ENCODE measurements at places on chromosomes 16 and 17.
A peak's percentile ranks its signal among the peaks of the same experiment; 100 is the strongest.

DNA sequence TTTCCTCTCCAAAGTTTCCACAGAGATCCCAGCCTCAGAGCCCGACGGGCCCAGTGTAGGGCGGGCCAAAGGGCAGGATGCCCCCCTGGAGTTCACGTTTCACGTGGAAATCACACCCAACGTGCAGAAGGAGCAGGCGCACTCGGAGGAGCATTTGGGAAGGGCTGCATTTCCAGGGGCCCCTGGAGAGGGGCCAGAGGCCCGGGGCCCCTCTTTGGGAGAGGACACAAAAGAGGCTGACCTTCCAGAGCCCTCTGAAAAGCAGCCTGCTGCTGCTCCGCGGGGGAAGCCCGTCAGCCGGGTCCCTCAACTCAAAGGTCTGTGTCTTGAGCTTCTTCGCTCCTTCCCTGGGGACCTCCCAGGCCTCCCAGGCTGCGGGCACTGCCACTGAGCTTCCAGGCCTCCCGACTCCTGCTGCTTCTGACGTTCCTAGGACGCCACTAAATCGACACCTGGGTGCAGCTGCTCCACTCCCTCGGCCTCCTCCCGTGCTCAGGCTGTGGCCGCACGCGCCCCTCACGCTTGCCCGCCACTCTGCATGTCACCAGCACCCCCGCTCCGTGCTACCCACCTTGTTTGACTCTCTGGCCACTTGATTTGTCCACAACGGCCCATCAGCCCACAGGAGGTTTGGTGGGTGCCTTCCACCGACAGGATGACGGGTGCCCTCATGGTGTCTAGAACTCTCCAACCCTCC, 15.3 kb upstream of the STH start:
- no peak for DNase-seq

DNA sequence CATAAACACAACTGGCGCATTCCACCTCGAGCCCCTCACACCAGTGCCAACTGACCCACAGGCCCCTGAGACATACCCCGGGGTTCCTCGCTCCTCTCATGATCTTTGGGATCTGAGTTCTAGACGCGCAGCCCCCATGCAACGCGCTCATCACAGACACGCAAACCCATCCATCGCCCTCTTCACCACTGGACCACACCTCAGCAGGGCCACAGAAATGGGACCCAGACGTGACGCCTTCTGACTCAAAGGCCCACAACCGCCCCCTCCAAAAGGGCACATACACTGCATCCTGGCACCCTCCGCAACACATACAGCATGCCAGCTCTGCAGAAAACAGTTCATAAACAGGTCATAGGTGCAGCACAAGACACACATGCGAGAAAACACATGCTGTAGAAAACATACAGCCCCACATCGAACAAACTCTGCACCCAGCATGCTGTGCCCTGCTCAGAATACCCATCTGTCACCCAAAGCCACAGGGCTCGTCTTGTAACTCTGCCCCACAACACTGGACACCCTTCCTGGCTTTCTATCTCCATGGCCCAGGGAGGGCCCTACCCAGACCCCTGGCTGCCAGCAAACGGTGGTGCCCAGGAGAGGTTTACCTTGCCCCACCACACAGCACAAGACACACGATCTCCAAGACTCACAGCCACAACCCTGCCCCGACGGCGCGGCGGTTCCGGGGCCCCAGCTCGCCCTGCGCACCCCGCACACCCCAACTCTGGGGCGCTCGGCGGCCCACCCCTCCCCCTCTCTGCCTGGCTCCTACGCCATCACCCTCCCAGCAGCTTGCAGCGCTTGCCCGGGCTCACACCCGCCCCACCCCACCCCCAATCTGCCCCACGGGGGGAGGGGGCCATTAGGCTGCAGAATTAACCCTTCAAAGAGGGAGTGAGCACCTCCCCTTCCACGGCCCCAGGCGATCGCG, 887 bp downstream of the ZBTB4 start:
- peak; percentile 74 for DNase-seq

DNA sequence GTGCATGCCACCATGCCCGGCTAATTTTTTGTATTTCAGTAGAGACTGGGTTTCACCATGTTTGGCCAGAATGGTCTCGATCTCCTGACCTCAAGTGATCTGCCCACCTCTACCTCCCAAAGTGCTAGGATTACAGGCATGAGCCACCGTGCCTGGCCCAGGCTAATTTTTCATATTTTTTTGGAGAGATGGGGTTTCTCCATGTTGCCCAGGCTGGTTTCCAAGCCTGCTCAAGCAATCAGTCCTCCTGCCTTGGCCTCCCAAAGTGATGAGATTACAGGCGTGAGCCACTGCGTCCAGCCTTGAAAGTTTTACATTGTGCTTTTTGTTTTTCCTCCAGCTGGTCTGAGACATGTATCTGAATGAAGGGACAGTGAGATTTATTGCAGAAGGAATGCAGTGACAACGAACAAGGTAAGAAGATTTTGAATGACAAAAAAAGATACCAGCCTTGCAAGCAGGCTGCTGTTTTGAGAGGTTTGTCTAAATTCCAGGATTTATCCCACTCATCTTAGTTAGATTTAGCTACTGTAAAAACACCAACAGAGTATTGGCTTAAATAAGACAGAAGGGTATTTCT, 3.4 kb upstream of the ENGASE start:
- no peak for DNase-seq

- peak; percentile 19 for DNase-seq
These were observed 7.1 kb upstream of the BAIAP2 start for GRCh38 chr17:81027591-81028505.

DNA sequence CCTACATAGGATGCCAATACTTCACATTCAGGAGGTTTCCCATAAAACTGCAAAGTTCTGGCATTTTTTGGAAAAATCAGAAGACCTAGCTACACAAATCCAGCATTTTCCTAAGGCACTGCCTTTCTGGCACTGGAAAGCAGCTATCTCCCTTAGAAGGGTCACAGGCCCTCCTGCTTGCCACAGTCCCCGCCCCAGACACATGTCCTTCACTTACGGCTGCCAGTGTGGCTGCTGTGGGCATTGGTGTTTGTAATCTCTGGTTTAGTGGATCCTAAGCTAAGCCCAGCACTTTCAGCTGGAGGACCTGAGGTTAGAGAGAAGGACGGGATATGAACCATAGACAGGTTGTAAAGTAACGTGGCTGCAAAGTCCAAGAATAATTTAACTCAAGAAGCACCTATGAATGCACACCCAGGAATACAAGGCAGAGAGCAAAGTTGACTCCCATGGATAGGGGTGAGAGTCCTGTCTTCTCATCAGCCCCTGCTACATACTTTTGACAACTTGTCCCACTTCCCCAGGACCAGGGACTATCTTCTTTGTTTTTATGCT, 100.0 kb downstream of the XYLT1 start:
- DNase-seq = no peak

GRCh38 chr17:78769196-78769773, 12.8 kb downstream of the CYTH1 start:
- no peak for DNase-seq

- peak; percentile 75 for DNase-seq
These were observed 10.3 kb upstream of the ZFHX3 start for GRCh38 chr16:73058221-73058615.

- no peak for DNase-seq
These were observed 644 bp upstream of the RHOT1 start for GRCh38 chr17:32141679-32142037.

GRCh38 chr17:41914358-41914766, 4.4 kb downstream of the ACLY start:
- no peak for DNase-seq

GRCh38 chr17:75723171-75723930, 2.1 kb downstream of the ITGB4 start:
- no peak for DNase-seq

- DNase-seq = peak; percentile 24
These were observed 13.1 kb downstream of the SLC22A31 start for GRCh38 chr16:89187032-89187769.

DNA sequence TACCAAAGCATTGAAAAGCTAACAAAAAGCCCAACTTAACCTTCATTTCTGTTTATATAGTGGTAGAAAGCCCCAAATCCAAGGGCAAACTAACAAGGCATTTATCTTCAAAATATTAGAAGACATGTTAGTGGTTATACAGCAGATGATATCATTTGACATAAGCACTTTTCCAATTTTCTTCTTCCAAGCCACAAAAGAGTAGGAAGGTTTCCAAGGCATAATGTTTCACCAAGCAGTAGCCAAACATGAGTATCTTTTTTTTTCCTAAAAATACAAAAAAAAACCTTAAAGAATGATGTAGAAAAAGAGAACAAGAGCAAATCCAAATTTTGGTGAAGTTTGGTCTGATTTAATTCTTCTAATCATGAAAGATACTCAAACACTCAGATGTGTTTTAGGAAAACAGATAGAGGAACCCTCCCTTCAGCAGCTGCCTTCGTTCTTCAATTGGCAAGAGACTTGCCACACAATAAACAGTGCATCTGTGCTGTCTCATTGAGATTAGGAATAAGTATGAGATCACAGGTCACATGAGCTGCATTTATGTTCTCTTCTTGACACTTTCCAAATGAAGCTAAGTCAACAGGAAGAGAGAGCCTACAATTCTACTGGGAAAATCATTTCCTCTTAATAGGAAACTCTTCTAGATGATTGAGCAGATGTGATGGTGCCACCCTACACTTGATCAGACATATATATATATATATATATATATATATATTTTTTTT, 106.7 kb downstream of the TTC19 start:
- no peak for DNase-seq

DNA sequence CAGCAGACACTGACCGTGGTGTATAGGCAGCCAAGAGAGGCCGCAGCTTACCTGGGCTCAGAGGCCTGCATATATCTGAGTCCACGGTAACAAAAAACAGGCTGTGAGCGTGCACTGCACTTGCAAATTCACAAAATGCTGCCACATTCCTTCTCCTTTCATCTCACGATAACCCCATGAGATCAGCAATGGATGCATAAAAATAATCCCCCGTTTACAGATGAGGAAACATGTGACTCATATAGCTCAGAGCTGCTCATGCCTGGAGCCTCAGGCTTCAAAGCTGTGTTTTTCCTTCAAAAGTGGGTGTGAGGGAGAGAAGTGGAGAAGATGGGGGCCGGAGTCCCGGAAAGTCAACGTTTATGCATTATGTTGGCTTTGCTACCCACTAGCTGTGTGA, 118.3 kb upstream of the FOXF1 start:
- DNase-seq = no peak

DNA sequence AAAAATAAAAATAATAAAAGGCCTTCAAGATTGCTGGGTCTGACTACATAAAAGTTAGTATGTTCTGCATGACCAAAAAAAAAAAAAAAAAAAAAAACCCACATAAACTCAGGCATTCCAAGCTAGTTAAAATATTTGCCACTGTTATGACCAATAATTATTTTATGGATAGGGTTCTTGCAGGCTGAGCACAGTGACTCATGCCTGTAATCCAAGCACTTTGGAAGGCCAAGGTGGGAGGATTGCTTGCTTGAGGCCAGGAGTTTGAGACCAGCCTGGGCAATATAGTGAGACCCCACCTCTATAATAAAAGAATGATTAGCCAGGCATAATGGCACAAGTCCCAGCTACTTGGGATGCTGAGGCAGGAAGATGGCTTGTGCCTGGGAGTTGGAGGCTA, 8.1 kb downstream of the SCNN1B start:
- DNase-seq = no peak

DNA sequence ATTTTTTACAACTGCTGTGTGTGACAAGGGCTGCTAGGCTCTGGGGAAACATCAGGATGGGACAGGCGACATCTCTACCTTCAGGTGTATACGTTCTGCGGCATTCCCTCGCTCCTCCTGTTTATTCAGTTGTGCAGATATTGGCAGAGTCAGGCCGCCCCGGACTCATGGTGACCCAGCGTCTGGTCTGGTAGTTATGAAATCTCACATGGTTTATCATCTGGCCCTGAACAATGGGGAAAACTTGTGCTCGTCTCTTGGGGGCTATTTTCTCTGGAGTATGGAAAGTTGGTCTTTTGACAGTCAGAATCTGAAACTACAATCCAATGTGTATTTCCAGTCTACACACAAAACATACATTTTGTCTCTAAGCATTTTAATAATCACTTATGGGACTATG, 3.3 kb downstream of the MARCHF10 start:
- no peak for DNase-seq

DNA sequence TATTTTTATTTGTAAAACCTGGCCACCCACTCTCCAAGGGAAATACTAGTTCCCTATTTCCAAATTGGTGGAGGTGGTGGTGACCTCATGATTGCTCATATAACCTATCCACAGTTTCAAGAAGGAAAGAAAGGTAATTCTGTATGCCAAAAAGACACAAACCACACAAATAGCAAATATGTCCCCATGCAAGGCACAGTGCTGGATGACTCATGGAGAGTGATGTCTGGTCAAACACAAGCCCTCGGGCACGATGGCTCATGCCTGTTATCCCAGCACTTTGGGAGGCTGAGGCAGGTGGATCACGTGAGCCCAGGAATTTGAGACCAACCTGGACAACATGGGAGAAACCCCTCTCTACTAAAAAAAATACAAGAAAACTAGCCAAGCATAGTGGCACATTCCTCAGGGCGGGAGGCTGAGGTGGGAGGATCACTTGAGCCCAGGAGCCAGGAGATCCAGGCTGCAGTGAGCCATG, 64.2 kb downstream of the GNA13 start:
- no peak for DNase-seq

DNA sequence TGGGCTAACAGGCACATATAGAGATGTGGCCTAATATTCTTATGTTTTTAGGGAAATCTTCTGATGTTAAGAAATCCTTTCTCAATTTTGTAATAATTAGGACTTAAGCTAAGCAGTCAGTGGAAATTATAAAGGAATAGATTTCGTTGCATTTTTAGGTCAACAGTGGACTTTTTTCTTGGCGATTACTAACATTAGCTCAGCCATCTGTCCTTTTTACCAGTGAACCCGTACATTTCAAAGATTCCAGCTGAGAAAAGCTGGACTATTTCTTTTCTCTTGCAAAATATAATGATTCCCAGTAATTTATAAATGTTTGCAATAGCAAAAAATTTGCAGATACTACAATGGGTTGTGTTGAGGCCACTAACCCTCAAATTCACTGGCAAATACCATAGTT, 54.9 kb upstream of the CA10 start:
- DNase-seq = no peak

GRCh38 chr17:4007346-4008081, 43.3 kb upstream of the ATP2A3 start:
- no peak for DNase-seq

GRCh38 chr17:44200478-44201155, 933 bp upstream of the ATXN7L3 start:
- no peak for DNase-seq

DNA sequence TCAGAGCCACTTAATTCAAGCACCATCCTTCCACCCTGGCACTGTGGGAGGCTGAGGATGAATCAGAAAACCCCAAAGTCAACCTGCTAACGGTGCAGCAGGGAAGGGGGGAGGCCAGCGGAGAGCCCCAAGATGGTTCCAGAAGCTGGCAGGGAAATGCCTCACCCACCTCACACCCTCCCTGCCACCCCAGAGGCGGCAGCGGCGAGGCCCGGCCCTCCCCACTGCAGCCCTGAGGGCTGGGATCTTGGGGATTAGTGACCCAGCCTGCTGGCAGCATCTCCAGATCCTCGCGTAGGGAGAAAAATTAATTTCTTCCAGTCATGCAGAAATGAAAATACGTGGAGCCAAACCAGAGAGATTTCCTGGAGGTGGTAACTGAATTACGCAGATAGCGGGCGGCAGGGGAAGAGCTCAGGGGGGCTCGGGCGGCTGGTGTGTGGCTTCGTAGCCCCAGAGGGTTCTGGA, 38.2 kb downstream of the CBFA2T3 start:
- DNase-seq = no peak

All from left ventricle myocardium superior (tissue), 1 donor.